GM23338 (cell line): ENCODE measurements at places on chromosomes 11 and 22. TPM values are rescaled to one million over a fixed set of nuclear protein-coding genes. Genes with fewer than 3 reads are reported as not detected.

Gene CYB5R2
- 48.9 and 56.2 TPM in 2 replicates for polyA plus RNA-seq

Gene POTEH
- not detected in 2 replicates for polyA plus RNA-seq

Gene FGF3
- polyA plus RNA-seq = not detected in 2 replicates

Gene TUBA8
- 0.48 and 0.64 TPM in 2 replicates for polyA plus RNA-seq

Gene C1QTNF6
- polyA plus RNA-seq = 0.97 and 1.7 TPM in 2 replicates

Gene P4HA3
- polyA plus RNA-seq = 0.08 TPM in 1 of 2 replicates, not detected in the other

Gene HEPHL1
- polyA plus RNA-seq = 0.17 and 0.21 TPM in 2 replicates

Gene DBX1
- polyA plus RNA-seq = 0.16 TPM in 1 of 2 replicates, not detected in the other

Gene HIC2
- polyA plus RNA-seq = 7.7 and 8.0 TPM in 2 replicates

Gene MYOD1
- not detected in 2 replicates for polyA plus RNA-seq

Gene OR2AG2
- polyA plus RNA-seq = 0.11 and 0.26 TPM in 2 replicates

Gene SLC22A25
- polyA plus RNA-seq = not detected in 2 replicates
